ENCODE measurements at places on chromosomes 6 and 20. TPM values are rescaled to one million over a fixed set of nuclear protein-coding genes. Genes with fewer than 3 reads are reported as not detected.

DNA sequence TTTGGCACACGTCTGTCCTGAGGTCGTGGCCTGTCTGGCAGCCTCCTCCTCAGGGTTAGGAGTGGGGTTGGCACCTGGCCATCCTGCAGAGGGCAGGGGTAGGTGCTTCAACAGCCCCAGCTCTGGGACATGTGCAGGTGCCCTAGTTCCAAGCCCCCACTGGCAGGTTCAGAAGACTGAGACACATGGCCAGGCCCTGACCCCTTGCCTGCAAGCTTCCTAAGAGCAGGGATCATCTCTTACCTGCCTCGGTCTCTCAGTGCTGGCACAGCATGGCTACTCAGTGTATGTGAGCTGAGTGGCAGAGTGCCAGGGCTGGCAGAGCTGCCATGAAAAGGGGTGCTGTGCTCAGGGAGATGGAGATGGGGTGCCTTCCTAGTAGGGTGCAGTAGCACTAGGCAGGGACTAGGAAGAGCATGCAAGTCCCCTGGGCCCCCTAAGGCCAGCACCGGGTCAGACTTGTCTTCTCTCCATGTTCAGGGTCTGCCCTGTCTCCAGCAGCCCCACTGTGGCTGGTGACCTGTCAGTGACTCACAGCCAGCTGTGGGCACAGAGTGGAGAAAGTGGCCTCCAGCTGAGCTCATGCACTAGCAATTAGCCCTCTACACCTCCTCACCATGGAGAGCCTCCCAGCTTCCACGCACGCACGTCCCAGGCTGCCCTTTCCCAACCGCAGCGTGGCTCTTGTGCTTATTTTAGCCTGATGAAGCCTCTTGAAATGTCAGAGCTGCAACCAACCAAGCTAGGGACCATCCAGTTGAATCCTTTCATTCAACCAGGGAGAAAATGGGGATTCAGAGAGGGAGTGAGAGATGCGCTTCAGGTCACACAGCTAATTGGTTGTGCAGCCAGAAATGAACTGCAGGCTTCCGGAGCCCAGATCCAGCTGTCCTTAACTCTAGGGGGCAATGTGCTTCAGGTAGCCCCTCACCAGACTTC, 116.6 kb downstream of the MRPL14 start:
- no peaks in the 10 kb centered on the region for H3K36me3 ChIP-seq
- DNase-seq: no peak
- H3K4me1 ChIP-seq: no peaks in the 10 kb centered on the region
- H3K4me3 ChIP-seq: no peak overlapping the region

DNA sequence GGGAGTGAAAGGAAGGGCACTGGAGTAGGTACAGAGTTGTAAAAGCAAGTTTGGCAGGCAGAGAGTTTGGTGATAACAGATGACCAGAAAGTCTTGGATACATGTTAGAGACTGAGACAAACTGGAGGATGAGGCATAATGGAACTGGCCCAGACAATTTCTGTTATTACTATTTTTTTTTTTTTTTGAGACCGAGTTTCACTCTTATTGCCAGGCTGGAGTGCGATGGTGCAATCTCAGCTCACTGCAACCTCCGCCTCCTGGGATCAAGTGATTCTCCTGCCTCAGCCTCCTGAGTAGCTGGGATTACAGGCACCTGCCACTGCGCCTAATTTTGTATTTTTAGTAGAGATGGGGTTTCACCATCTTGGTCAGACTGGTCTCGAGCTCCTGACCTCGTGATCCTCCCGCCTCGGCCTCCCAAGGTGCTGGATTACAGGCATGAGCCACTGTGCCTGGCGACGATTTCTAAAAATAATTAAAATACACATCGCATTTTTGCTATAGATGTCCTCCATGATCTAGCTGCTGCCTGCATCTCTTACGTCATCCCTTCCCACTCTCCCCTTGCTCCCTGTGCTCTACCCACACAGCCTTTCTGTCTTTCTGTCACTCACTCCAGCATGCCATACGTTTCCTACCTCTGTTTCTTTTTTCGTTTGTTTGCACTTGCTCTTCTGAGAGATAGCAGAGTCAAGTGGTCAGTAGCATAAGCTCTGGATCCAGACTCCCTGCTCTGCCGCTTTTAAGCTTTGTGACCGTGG, 23.5 kb downstream of the MAPK14 start:
- H3K36me3 ChIP-seq: peaks cover 27% of the 10 kb centered on the region
- no peaks in the 10 kb centered on the region for H3K27me3 ChIP-seq
- peaks cover 28% of the 10 kb centered on the region for H3K4me1 ChIP-seq

DNA sequence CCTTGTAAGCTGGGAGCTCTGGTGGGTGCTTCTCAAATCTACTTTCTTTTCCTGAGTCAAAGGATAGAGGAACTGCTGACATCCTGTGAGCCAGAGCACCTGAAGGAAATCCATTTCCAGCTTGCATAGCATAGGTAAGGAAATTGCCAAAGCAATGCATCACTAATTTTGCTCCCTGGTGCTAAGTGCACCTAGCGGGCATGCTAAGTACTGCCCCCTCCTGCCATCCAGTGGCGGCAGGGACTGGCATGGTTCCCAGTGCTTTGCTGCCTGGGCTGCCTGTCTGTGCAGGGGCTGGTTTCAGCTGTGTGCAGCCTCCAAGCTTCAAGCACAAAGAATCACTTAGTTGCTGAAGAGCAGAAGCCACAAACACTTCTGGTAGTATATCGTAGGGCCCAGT, 63.9 kb downstream of the FARS2 start:
- H3K4me3 ChIP-seq: no peak overlapping the region
- no peaks in the 10 kb centered on the region for H3K4me1 ChIP-seq
- no peaks in the 10 kb centered on the region for H3K27me3 ChIP-seq
- peak; percentile 17 for DNase-seq

DNA sequence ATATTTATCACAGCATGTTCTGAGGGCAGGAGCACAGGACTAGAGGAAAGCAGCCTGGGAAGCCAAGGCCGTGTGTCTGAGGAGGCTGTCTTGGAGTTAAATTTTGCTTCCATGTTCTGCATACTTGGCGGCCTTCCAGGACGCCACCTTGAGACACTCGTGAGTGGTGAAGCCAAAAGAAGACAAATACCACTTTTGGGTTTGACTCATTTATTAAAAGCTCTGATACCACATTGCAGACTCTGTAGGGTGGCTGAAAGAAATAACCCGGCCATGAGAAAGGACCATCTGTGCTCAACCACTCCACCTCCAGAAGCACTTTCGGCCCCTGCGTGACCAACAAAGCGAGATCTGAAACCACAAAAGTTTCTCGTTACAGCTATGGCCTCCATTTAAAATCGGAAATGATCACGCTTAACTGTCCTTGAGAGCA, 120.0 kb downstream of the TMEM242 start:
- H3K36me3 ChIP-seq: peaks cover 84% of the 10 kb centered on the region
- DNase-seq: no peak
- no peaks in the 10 kb centered on the region for H3K27me3 ChIP-seq
- H3K4me3 ChIP-seq: no peak overlapping the region

GRCh38 chr20:40966103-40966502, 62.5 kb upstream of the TOP1 start:
- no peaks in the 10 kb centered on the region for H3K27me3 ChIP-seq
- H3K27ac ChIP-seq: no peak overlapping the region
- no peaks in the 10 kb centered on the region for H3K36me3 ChIP-seq

- no peaks in the 10 kb centered on the region for H3K36me3 ChIP-seq
- peaks cover 2% of the 10 kb centered on the region for H3K27me3 ChIP-seq
- H3K4me1 ChIP-seq: no peaks in the 10 kb centered on the region
- DNase-seq: no peak
These were observed 9.4 kb upstream of the GMPR start for GRCh38 chr6:16228709-16229665.

DNA sequence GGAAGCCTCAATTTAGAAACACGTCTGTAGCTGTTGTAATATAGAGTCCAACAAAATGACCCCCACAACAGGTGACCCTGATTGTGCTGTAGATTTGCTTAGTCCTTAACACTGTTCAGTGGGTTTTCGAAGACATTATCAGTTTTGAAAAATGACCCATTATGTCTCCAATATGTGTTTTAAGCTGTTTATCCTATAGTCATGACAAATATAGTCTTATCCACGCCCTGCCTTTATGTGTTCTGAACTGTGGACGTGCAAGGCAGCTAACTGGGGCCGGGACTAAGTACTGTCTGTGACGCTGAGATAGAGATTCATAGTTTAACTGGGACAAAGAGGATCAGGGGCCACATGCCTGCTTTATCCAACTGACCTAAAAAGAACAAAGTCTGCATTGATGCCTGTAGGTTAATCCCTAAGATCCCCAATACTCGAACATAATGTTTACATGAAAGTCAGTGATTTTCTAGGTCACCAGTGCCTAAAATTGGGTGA, 192.4 kb downstream of the CD83 start:
- no peaks in the 10 kb centered on the region for H3K27me3 ChIP-seq
- no peak overlapping the region for H3K27ac ChIP-seq
- no peaks in the 10 kb centered on the region for H3K36me3 ChIP-seq
- no peaks in the 10 kb centered on the region for H3K4me1 ChIP-seq
- no peak overlapping the region for H3K4me3 ChIP-seq

GRCh38 chr6:22445946-22446345, 123.4 kb upstream of the HDGFL1 start:
- DNase-seq: no peak
- no peaks in the 10 kb centered on the region for H3K27me3 ChIP-seq
- H3K27ac ChIP-seq: no peak overlapping the region
- H3K4me1 ChIP-seq: no peaks in the 10 kb centered on the region

DNA sequence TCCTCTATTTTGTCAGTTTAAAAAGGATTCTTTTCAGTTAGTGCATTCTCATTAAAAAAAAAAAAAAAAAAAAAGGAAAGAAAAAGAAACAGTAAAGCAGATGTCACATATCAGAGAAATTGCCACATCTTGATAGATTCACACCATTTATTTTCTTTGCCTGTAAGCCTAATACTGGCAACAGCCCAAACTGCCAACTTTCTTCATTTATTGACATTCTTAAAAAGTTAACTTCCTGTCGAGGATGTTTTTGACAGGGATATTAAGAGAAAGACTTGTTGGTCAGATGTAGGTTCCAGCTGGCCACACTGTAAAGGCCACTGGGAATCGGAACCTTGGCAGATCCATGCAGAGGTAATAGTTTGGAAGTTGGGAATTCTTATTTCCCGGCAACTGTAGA, 332.6 kb downstream of the NRN1 start:
- H3K4me1 ChIP-seq: peaks cover 8% of the 10 kb centered on the region
- H3K27ac ChIP-seq: no peak overlapping the region
- H3K4me3 ChIP-seq: no peak overlapping the region

- no peak for DNase-seq
- H3K27me3 ChIP-seq: no peaks in the 10 kb centered on the region
- H3K36me3 ChIP-seq: no peaks in the 10 kb centered on the region
- H3K4me3 ChIP-seq: no peak overlapping the region
- no peaks in the 10 kb centered on the region for H3K4me1 ChIP-seq
These were observed 60.8 kb downstream of the TGM2 start for GRCh38 chr20:38104285-38104684.

DNA sequence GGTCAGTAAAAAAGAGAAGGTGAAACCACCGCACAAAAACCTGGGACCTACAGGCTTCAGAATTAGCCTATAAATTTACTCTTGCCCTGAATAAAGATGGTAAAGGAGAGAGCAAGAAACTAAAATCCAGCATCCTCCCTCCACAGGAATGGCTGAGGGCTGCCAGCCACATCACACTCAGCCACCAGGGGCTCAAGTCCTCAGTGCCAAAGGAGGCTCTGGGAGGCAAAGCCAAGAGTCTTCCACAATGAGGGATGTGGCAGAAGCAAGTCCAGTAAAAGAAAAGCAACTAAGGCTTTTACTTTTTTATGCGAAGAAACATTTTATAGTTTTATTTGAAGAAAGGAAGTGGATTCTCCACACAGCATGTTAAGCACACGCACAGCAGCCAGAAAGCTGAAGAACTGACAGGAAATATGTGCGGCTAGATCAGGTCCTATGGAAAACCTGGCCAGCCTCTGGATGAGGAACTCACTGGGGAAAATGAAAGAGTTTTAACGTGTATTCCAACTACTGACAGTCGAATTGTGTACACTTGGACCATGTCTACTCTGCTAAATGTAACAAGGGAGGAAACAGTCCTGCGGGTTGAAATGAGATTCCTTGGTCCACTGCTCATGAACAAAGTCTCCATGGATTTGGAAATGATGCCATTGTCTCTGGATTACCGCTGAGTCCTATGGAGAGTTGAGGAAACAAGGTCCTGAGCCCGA, 219.4 kb upstream of the SSTR4 start:
- H3K27ac ChIP-seq: no peak overlapping the region
- H3K27me3 ChIP-seq: no peaks in the 10 kb centered on the region
- DNase-seq: no peak
- no peaks in the 10 kb centered on the region for H3K36me3 ChIP-seq
- H3K4me3 ChIP-seq: no peak overlapping the region
- H3K4me1 ChIP-seq: no peaks in the 10 kb centered on the region

- DNase-seq: no peak
- H3K36me3 ChIP-seq: no peaks in the 10 kb centered on the region
These were observed 240.1 kb upstream of the TBX18 start for GRCh38 chr6:85004361-85004995.

GRCh38 chr6:34129753-34130152, 16.1 kb downstream of the GRM4 start:
- H3K4me1 ChIP-seq: no peaks in the 10 kb centered on the region
- no peaks in the 10 kb centered on the region for H3K27me3 ChIP-seq
- H3K27ac ChIP-seq: no peak overlapping the region

DNA sequence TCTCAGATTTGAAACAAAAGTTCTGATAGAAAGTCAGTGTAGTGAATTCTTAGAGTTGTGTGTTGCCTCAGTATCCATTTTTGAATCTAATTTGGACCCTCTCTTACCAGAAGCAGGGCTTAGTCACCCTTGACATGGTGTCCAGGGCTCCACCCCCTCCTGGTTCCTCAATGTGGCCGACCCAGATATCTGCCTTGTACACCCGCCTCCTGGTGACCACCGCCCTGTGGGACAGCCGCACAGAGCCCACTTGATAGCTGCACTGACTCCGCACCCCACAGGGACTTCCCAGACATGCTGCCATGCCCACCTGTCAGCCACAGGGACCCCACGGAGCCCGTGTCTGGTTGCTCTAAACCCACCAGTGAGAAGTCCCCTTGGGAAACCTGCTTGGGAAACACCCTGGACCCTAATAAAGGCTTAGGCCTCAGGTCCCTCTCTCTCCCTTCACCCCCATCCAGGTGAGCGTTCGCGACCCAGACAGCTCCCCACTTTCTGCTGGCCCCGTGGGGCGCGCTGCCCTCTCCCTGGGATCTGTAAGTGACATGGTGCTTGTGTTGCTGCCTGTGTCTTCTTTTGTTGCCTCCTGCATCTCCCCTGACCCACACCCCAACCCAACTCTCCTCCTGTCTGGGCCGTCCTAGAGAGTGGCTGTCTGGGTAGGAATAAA, 47.2 kb upstream of the SYNDIG1 start:
- H3K27me3 ChIP-seq: no peaks in the 10 kb centered on the region
- no peaks in the 10 kb centered on the region for H3K36me3 ChIP-seq
- H3K4me1 ChIP-seq: no peaks in the 10 kb centered on the region
- no peak overlapping the region for H3K4me3 ChIP-seq
- DNase-seq: no peak

The HLA-DQA1 gene
- 20.3 TPM for total RNA-seq

The ZSWIM3 gene
- total RNA-seq: 2.0 TPM

The LTA gene
- total RNA-seq: 15.6 TPM

The RRBP1 gene
- total RNA-seq: 33.6 TPM

The CAGE1 gene
- 0.57 TPM for total RNA-seq
